Left renal pelvis (tissue), 4 donors: ENCODE measurements at places on chromosomes 2 and 18. TPM values are rescaled to one million over a fixed set of nuclear protein-coding genes. Genes with fewer than 3 reads are reported as not detected.

DNA sequence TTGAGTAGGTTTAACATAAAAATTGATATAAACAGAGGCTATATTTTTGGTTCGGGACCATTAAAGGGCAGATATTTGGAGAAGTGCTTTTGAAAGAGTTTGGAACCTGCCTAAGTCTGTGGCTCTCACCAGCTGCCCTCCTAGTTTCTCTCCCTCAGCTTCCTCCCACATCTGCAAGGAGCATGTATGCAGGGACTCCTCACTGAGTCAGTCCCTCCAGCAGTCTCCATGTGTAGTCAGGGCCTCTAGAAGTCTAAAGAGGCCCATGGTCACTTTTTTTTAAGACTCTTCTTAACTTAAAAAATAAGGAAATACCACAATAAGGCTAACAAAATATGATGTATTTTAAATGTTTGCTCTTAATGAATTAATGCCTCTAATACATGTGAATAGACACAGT lies 220.0 kb upstream of the TANK start:
- DNase-seq, result no peak

GRCh38 chr18:3103576-3103975 lies 90.6 kb upstream of the LPIN2 start:
- no peak for DNase-seq

DNA sequence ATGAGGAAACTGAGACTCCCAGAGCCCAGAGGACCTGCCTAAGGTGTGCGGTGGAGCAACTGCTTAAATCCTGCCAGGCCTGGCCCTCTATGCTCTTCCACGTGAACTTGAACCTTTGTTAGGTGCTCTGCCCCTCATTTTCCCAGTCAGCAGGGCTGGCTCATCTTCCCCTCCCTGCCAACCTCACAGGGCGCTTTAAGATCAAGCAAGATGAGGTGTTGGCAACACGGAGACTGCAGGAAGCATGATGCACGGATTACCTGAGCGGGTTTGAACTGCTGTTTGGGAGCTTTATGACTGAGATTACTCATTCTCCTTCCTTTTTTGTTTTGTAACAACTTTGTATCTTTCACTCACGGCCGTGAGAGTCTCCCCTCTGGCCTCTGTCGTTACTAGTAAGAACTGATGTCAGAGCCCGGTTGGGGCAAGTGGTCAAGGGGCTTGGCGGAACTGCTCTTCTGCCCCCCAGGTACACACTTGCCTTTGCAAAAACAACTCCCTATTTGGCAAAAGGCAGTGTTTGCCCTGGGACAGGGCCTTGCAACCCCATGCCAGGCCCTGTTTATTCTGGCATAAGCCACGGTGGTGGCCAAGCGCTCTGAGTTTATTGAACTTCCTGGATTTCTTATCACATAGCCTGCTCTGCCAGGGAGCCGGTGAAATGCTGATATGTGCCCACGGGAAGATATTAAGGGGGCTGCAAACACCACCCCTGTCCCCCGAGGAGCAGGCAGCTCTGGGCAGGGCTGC lies 127.8 kb downstream of the INHBB start:
- no peak for DNase-seq

DNA sequence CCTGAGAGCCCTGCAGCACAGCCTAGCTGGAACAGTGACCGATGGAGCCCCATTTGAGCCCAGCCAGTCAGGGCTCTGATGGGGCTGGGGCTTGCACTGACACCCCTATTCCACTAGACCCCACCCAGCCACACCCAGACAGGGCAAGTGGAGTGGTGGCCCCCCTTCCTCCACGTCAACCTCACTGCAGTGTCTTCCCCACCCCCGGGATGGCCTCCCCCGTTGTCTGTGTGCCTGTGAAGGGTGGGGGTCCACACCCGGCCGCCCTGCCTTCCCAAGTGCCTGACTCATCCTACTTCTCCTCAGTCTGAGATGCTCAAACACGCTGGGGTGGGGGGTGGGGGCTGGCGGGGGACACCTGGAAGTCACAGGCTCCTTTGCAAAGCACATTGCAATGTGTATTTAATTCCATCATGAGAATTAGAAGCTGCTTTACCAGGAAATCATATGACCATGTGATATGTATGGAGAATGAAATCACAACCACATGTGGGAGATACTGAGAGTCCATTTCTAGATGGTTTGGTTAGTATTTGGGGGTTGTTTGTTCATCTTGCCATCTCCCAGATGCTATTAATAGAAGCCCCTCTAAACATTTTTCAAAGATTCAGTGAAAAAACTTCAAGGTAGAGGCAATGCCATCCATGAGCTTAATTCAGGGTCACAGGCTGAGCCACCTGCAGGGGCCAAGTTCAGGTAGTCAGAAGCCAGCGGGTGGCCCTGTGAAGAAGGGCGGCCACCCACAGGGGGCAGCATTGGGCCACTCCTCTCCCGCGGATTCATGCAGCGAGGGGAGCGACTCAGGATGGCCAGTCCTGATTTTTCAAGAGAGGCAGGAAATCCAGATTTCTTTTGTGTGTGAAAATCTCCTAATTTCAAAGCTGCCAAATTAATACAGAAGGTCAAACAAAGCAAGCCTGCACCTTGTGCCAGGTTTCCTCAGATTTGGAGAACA lies 22.7 kb upstream of the GMPPA start:
- no peak for DNase-seq

DNA sequence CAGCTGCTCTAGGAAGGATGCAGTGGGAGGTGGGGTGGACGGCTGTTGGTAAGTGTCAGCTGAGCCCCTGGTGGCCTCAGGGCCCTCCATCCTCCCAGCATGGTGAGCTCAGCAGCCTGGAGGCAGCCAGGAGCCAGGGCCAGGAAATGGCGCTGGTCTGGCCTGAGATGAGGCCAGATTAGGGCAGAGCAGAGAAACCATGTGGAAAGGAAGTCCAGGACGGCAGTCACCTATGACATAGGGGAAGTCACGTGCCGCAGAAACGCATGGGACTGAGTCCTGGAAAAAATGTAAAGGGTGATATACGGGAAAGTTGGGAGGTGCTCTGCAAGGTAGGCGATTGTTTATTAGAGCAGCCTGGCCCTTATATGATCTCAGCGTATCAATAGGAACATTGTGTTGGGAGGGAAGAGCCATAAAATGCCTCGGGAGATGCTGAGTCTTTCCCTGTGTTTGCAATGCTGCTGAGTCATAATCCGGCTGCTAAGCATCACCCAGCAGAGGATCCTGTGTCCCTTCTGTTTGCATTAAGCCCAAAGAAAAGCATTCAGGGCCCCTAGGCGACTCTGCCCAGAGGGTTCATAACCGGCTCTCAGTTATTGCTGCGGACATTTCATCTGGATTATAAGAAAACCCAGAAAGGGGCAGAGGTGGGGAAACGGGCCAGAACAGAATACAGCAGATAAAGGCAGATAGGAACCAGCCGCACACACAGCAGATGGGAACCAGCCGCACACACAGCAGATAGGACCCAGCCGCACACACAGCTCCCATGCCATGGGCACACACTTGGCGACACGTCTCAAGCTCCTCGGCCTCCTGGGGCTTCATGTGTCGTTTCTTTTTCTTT lies 30.3 kb upstream of the B3GNT7 start:
- no peak for DNase-seq

DNA sequence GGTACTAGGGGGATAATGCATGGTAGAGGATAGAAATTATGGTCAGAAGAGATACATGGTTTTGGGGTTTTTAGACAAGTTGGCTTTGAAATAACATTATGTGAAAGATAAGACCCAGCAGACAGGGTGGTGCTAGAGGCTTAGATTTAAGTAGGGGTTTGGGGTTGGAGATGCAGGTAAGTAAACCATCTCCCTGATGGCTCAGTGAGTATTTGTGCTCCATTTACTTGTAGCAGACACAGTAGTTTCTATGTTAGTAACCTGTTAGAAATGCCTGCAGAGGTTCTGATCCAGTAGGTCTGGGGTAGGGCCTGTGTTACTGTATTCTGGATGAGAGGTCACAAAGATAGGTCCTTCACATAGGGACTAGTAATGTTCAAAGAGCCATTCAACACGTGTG lies 13.7 kb downstream of the WDR43 start:
- no peak for DNase-seq

DNA sequence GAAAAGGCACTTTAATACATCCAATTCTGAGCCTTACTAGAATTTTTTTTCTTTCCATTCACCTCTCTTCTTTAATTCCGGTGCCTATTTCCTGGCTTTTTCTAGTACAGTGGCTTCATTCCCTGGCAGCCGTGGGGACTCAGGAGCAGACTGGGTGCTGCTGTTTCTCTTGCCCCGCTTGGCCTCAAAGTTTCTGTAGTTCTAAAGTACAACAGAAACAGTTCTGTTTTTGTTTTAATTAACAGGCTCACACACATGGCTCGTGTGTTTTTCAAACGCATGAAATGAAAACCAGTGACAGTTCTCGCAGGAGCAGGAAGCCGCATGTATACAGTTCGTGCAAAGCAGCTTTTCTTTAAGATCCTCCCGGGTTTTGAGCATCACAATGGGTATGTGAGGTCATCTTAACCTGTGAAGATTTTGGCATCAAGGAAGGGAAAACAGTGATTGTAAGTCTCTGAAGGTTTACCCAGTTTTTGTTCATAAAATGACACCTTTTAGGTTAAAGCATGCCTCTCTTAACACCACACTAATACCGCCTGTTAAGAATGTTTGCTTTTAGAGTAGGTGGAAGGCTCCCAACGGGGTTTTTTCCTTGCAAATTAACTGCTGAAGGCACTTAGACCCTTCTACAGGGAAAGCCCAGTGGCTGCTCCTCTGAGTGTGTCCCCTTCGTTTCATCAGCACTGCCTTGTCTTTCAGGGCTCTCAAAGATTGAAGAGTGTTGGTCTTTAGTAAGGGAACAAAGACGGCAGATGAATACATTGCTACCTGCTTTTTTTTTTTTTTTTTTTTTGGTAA lies 5.8 kb downstream of the FZD7 start:
- no peak for DNase-seq

DNA sequence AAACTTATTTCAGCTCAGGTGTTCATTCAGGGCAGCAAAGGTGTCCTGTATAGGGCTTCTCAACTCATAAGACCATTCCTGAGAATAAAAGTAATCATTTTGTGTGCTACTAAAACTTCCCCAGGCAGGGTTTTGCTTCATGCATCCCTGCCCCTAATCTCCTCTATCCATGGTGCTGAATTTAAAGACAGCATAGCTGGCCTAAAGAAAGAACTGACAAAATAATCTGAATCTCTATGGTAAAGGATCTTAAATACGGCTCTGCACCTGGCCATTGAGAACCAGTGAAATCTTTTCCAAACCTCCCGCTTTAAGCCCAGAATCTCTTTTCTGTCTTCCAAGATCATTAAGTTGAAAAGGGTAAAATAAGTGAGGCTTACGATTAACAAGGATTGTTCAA lies 292.1 kb upstream of the KLHL29 start:
- DNase-seq, result peak; percentile 24

- DNase-seq, result peak; percentile 73
Measured at GRCh38 chr2:12716032-12716281, 779 bp upstream of the TRIB2 start.

GRCh38 chr2:182280118-182280517 lies 146.7 kb downstream of the PDE1A start:
- no peak for DNase-seq

DNA sequence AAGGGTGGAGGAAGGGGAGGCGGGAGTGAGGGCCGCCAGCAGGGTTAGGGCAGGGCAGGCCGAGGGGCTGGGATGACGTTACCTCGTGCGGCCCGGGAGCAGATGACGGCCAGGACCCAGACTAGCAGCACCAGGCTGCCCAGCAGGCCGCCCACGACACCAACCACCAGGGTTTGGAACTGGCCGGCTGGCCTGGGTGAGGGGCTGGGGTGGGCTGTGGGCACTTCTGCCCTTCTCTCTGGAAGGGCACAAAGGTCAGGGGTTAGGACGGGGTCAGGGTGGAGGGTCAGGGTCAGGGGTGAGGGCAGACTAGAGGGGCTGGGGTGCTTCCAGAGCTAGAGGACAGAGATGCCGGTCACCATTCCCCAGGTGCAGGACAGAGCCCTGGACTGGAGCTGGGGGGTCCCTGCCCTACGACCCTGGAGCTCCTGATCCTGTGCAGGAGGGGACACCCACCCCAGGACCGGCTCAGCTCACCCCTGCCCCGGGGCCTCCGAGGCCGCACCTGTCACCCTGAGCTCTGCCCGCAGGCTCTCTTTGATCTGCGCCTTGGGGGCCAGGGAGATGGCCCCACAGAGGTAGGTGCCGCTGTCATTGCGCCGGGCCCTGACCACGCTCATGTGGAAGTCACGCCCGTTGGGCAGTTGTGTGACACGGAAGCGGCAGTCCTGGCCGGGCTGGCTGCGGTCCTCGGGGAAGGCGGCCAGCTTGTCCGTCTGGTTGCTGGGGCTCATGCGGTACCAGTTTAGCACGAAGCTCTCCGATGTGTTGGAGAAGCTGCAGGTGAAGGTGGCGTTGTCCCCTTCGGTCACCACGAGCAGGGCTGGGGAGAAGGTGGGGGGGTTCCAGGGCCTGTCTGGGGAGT lies 6.3 kb downstream of the PDCD1 start:
- DNase-seq, result no peak

- no peak for DNase-seq
Measured at GRCh38 chr2:204583773-204584172, 38.5 kb downstream of the PARD3B start.

DNA sequence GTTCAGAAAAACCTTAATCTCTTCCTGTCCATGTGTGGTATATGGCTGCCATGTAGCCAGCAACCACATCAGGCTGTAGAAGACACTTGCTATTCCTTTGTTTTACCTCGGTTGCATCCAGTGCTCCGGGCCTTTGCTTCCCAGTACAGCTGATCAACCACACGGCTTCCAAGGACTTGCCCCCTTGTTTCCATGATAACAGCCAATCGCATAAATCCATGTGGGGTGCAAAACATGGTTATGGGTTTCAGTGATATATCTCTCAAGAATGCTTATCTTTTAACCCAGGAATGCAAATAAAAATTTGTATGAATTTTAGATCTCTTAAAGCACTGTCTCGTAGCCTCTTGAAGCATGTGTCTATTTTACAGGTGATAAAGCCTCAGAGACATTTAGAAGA lies 118.3 kb downstream of the MGAT5 start:
- no peak for DNase-seq

DNA sequence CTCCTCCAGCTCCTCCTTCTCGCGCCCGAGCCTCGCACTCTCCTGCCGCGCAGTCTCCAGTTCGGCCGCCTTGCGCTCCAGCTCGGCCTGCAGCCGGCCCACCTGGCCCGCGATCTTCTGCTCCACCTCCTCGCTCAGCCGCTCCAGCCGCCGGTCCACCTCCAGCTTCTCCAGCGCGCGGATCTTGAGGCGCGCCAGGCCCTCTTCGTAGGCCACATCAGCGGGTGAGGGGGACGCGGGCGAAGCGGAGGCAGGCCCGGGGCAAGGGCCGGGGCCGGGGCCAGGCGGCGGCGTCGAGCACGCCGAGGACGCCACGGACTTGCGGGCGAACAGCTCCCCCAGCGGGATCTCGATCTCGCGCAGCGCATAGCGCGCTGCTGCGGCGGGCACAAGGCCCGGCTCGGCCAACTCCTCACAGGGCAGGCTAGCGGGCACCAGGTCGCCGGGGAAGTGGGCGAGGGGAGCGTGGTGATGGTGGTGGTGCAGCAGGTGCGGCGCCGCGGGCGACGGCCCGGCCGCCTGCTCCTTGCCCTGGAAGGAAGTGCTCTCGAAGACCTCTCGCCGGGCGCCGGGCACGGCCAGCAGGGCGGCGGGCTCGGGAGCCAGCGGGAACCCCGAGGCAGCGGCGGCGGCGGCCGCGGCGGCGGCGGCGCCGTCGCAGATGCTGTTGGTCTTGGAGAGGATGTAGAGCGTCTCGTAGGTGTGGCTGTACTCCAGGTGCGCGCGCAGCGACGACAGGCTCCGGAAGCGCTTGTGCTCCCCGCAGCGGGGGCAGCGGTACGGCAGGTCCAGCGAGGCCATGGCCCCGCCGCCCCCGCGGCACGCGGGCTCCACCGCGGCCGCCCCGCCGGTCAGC lies 15.2 kb downstream of the FBXO41 start:
- no peak for DNase-seq

The DSG4 gene
- polyA plus RNA-seq, result 0.04 TPM

The XIRP2 gene
- polyA plus RNA-seq, result 0.05 TPM

The POTEI gene
- 0.27 TPM for polyA plus RNA-seq

The MERTK gene
- 27.0 TPM for polyA plus RNA-seq

The RUFY4 gene
- polyA plus RNA-seq, result not detected

The GALR1 gene
- 0.07 TPM for polyA plus RNA-seq

The GCA gene
- polyA plus RNA-seq, result 43.1 TPM
